ENCODE measurements at places on chromosomes 3 and 15. TPM values are rescaled to one million over a fixed set of nuclear protein-coding genes. Genes with fewer than 3 reads are reported as not detected.
A peak's percentile ranks its signal among the peaks of the same experiment; 100 is the strongest.

TMEM207 gene
- not detected for total RNA-seq

DNA sequence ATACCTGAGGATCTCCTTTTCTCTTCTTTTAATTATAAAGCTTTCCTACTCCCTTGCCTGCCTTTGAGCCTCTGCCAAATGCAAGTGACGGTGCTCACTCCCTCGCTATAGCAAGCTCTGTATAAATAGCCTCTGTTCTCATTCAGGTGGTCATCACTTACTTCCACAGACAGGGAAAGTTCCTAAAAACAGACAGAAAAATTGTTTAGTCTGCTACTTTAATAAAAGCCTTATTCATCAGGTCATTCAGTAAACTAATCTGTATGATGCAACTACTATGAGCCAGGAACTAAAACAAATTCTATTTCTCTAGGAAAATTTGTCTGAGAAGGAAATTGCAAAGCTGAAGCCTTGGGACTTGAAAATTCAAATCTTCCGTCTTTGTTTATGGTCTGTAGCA is 10.2 kb upstream of the DLG1 start:
- no peak for DNase-seq

ADCY5 gene
- not detected for total RNA-seq

SCN11A gene
- not detected for total RNA-seq

DNA sequence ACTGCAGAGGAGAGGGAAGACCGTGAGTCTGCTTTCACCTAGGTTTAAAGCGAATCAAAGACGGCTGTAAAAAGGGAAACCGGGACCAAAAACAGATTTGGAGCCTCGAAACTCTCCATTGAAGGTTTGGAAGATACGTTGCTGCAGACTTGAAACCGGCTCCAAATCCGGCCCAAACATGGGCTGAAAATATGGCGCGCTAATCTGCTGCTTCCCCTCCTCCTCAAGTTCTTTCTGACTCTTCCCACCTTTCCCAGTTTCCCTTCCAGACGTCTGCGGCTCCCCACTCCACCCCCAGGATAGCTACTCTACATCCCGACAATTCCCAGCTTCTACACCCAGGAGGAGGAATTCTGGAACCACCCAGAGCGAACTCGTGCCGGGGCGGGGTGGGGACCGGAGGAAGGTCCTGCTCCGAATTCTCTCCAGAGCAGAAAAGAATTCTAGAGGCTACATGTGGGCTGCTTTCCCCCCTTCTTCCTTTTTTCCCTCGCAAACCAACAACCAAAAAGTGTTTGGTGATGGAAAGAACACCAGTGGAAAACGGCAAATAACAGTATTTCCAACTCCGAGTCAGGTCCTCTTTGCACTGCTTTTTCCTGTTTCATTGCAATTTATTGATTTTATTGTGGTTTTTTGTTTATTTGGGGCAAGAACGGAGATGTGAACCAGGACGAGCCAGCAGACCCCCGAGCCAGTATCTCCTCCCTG is 8.5 kb downstream of the EOMES start:
- no peak for DNase-seq

DNA sequence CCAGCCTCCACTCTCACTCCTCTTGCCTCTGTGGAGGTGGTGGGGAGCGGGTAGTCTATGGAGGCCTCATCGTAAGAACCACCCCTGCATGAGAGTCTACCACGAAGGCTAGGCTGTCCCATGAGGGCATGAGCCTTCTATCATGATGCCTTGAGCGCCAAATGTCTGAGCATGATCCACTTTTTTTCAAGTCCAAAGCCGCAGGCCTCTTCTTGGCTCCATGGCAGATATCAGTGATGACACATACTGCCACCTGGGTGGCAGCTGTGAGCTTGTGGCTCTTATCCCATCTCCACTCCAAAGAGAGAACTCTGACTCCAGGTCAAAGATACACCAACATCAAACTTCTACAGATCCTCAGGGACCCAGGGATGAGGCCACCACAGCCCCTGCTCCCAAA is 13.5 kb downstream of the POC1A start:
- no peak for DNase-seq

DNA sequence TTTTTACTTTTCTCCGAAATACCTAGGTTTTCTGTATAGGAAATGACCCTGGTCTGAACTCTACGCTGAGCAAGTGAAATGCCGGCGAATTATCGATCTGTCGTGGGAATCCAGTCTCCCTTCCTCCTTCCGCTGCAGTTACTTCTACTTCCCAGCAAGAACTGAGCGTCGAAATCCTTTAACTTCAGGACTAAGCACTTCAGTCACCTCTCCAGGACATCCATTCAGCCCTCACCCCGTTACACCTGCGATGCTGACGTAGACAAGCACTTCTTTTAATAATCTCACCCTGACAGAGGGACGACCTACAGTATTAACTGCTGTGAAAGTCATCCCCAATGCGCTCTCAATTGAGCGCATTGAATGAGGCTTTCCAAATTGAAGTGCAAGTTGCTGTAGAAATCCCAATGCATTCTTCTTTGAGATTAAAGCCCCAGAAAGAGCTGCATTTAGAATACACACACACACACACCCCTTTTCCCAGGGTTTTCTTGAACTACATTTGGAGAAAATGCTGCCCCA is 1.3 kb downstream of the TOP2B start:
- peak; percentile 32 for DNase-seq

DNA sequence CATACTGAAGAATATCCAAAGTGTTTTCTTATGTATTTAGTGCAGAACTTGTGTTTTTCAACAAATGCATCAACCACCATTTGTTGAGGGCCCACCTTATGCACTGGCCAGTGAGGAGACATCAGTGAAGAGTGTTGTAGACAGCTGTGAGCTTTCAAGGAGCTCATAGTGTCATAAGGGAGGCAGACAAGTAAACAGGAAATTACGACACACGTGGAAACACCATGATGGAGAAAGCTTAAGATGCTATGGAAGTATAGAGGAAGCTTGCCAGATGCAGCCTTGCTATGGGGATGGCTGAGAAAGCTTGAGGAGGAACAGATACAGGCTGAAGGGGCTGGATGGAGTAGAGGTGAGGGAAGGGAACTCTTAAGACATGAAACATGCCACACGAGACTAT is 50.8 kb upstream of the PSMD6 start:
- DNase-seq = no peak

CCR5 gene
- 85.3 TPM for total RNA-seq

DNA sequence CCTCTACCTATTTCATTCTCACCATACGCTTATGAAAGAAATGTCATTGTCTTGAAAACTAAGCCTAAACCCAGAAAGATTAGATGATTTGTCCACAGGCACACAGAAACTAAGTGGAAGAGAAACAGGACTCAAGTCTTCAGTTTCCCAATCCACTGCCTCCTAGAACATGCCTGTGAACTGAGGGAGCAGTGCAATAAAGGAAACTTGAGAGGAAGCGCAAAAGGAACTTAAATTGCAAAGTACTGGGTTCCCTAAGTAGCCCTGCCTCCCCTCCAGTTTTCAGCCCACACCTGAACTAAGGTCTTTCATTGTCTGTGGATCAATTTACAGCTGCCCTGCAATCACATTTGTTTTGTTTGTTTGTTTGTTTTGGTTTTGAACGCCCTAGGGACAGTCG is 56.7 kb upstream of the TSEN2 start:
- DNase-seq = no peak

GPR62 gene
- not detected for total RNA-seq

DNA sequence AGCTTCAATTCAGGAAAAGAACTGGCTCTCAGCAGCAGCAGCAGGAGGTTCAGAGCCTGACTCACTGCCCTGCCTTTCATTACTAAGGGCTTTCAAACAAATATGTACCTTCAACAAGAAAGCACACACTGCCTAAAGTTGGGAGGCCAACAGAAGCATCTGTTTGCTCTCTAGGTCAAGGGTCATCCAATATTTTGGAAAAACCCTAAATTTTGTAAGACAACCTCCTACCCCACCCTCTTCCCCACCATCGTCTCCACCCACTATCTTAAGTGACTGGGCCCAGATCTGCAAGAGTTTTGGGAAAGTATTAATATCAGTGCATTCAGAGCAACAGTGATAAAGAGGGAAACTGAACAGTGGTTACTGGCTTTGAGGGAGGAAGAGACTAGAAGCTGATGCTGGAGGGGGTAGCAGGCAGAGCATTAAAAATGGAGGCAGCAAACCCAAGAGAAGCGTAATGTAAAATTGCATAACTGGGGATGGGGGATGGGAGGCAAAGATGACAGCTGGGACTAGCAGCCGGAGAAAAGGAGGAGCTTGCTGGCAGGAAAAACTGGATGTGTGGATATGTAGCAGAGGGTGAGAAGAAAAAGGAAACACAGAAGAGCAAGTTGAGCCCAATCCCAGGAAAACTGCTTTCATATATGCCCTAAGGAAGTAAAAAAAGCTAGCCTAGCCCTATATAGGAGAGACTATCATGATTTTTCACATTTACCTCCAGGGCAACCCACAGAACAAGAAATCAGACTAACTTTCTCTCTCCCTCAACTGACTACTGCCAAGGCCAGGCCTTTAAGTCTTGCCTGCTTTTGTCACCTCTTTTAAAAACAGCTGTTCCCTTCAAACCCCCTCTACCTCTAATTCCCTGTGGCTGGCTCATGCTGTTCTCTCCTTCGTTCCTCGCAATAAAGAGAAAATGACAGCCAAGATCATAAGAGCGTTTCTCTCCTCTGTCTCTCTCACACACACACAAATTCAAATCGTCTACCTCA is 31.4 kb downstream of the NPTN start:
- DNase-seq = no peak

CHRD gene
- not detected for total RNA-seq

DNA sequence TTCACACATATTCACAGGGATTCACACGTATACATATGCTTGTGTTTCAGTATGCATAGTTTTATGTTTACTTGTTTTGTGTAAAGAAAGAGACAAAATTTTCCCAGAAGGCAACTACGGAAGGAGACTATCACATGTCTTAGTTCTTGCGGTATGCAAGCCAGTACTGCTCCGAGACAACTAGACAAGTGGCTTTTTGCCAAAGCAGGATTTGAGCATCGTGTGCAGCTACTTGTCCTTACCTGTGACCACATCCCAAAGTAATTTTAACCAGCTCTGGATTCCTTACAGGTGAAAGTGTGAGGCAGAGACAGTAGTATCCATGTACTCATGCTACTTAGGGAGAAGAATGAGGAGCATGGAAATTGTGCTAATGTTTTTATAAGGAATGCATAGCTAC is 591.4 kb upstream of the NR2F2 start:
- no peak for DNase-seq

- no peak for DNase-seq
These were observed 367.9 kb upstream of the BCHE start for GRCh38 chr3:166205158-166205557.

DNA sequence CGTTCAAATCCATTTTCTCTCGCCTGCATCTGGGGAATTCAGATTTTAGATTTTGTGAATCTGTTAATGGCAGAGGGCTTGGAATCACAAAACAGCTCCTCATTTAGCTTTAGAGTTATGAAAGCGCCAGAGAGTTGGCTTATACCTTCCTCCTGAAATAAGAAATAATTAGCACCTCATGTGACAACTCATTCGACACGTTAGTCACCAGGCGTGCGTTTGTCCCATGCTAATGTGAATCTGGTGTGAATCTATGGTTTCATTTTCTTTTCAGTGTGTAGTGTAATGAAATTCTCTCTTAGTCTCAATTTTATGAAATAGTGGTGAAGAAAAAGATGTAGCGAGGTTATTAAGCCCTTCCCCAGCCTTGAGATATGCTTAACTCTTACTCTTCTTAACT is 89.4 kb downstream of the EDEM1 start:
- DNase-seq = no peak

DNA sequence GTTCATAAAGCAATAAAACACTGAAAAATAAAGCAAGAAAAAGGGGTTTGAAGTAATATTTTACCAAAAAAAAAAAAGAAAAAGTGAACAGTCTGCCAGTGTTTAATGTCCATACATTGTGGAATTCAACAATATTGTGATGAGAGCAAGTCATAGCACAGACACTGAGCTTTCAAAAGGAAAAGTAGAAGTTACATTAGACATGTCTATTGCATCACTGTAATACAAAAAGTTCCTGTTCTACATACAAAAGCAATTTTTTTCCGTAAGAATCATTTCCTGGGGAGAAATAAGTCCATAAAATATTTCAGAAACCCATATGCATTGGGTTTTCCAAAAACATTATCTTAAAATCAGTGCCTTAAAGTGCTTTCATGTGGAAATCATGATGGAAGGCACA is 11.8 kb upstream of the HDC start:
- DNase-seq = no peak

DNA sequence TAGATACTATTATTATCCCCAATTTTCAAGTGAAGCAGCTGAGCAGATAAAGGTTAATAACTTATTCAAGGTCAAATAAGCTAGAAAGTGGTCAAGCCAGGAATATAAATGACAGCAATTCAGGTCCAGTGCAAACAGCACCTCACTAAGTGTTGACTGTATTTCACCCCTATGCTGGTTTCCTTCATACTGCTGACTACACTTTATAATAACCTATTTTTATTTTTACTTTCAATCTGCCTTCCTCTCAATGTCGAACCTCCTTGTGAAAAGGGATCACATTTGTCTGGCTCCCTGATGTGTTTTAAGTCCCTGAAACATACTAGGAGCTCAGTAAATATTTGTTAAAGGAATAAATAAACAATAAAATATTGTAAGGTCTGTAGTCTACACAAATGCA is 146.1 kb downstream of the NAALADL2 start:
- DNase-seq = no peak

PLA2G4E gene
- total RNA-seq = not detected
